ENCODE measurements at places on chromosomes 13 and 19.

GRCh38 chr13:27613628-27614027, 6.7 kb downstream of the LNX2 start:
- no peak for DNase-seq

- no peak for DNase-seq
Observed at GRCh38 chr19:10808937-10809649, 26.9 kb downstream of the TMED1 start.

GRCh38 chr19:40499320-40499719, 32.5 kb downstream of the SPTBN4 start:
- no peak for DNase-seq

DNA sequence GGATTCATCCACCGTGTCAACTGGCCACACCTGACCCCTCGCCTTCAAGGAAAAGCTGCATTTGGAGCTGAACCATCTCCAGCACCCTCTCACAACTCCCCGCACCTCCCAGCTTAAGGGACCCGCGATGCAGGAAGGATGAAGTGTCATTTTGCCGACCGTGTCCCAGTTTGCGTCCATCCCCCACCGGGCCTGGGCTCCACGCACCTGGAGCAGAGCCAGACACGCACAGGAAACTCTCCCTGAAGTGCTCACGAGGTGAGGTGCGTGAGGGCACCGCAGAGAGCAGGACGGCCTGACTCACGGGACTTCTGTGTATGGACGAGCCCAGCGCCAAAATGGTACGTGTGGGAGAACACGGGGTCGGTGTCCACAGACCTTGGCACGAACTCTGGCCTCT, 7.2 kb downstream of the SHC2 start:
- DNase-seq = no peak

GRCh38 chr13:112994084-112994780, 25.2 kb downstream of the MCF2L start:
- no peak for DNase-seq
